ENCODE measurements at places on chromosomes 3 and 15. TPM values are rescaled to one million over a fixed set of nuclear protein-coding genes. Genes with fewer than 3 reads are reported as not detected.

The GOLGA8H gene
- 1.8 TPM for total RNA-seq

The SCN5A gene
- 0.21 TPM for total RNA-seq

The ABHD17C gene
- 8.0 TPM for total RNA-seq

The FRG2C gene
- total RNA-seq = not detected

- no peaks in the 10 kb centered on the region for H3K36me3 ChIP-seq
- peaks cover 26% of the 10 kb centered on the region for H3K27me3 ChIP-seq
- no peak overlapping the region for H3K4me3 ChIP-seq
- no peak overlapping the region for H3K27ac ChIP-seq
- no peak for DNase-seq
- peaks cover 4% of the 10 kb centered on the region for H3K4me1 ChIP-seq
These were observed 126.6 kb upstream of the NEO1 start for GRCh38 chr15:72925661-72926060.

GRCh38 chr15:98292442-98293240 lies 332.1 kb downstream of the ARRDC4 start:
- DNase-seq = no peak
- H3K36me3 ChIP-seq = no peaks in the 10 kb centered on the region
- H3K4me3 ChIP-seq = peak overlapping the region; percentile 41

GRCh38 chr3:87420171-87420570 lies 143.8 kb upstream of the POU1F1 start:
- peaks cover 2% of the 10 kb centered on the region for H3K36me3 ChIP-seq
- DNase-seq = no peak
- H3K4me3 ChIP-seq = no peak overlapping the region
- no peak overlapping the region for H3K27ac ChIP-seq

DNA sequence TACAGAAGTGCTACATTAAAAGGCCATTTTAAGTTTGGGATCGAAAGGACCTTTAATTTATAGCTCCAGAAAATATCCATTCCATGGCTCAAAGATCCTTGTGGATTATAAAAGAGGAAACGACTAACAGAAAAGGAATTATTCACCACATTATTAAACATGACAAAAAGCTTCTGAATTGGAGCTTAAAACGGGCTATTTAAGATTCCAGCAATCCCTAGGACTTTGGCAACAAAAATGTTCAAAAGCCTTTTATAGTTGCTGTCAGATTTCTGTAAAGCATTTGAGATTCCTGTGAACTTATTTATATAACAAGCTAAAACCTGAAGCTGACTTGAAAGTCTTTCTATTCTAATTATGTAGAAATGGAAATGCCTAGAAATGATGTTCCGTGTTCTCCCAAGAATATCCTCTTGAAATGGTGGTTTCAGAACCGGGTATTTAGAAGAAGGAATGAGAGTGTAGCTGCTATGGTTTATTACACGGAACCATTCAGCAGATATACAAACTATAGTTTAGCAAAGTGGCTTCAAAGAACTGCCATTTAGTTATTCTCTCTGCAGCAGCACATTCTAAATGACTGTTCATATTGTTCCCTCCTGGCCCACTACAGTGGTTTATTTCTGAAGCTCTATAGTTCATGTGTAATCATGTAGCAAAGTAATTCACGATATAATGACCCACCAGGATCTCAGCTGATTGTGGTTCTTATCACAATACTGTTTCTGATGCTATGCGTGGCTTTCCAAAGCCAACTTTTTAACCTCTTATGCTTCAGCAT lies 961.7 kb downstream of the FHIT start:
- peak overlapping the region; percentile 17 for H3K27ac ChIP-seq
- no peak for DNase-seq
- H3K4me1 ChIP-seq = peaks cover 29% of the 10 kb centered on the region
- no peaks in the 10 kb centered on the region for H3K36me3 ChIP-seq
- H3K4me3 ChIP-seq = no peak overlapping the region

DNA sequence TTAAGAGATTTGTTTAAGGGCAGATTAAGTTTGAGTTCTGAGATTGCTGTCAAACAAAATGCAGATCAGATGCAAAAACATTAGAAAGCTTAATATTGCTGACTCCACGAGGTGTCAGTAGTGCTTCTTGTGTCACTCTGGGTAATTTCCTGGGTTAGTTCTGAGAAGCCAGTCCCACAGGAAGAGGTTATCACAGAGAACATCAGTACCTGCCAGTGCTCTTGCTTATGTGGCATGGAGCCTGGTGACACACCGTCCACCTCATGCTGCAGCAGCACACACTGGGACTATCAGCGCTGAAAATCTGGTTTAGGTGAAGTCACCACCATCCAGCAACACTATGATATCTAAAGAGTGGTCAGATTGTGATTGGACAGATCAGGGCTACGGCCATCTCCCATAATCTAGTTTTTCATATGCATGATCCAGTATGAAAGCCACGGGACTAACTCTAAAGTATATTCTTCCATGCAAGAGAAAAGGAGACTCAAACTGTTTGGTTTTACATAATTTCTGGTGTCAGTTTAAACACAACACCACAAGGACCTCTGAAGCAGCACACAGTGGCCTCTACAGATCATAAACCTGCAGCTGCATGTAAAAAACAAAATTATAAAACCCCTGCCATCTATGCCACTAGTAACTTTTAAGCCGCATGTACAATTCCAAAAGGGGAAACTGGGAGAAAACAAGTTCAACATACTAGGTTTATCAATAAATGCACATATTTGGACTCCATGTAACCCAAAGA lies 36.1 kb upstream of the MYO5C start:
- peaks cover 11% of the 10 kb centered on the region for H3K36me3 ChIP-seq
- DNase-seq = no peak
- no peak overlapping the region for H3K27ac ChIP-seq
- no peaks in the 10 kb centered on the region for H3K27me3 ChIP-seq
